ENCODE measurements at places on chromosomes 1 and 21.

- DNase-seq = no peak
Measured at GRCh38 chr1:235004276-235004675, 124.4 kb downstream of the TOMM20 start.

GRCh38 chr1:206583707-206584648, 28.3 kb downstream of the EIF2D start:
- DNase-seq = peak; percentile 65

DNA sequence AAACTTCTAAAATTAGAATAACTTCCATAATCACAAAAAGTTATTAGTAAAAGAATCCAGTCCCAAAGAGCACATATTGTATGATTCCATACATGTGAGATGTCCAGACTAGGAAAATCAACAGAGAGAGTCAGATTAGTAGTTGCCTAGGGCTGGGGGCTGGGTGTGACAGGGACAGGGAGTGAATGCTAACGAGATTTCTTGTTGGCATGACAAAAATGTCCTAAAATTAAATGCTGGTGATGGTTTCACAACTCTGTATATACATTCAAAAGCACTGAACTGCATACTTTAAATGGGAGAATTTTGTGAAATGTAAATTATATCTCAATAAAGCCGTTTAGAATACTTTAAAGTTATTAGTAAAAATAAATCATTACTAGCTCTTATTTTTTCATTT, 92.2 kb downstream of the SLC44A5 start:
- DNase-seq = no peak

DNA sequence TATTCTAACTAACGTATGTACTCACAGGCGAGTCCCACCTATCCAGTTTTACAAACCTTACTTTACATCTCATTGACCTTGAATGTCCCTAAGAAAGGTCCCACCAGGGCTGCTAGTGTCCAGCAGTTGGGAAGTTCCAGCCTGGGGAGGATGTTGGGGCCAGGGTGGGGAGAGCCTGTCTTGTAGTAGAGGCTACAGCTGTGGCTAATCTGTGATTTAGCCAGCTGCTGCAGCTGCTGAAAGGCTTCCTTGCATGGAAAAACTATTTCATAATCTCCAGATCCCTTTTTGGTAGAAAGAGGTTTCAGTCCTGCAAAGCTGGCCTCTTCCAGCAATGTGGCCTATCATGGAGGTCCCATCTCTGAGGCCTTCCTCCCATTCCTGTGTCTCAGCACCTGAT, 23.1 kb downstream of the TNN start:
- DNase-seq = no peak

DNA sequence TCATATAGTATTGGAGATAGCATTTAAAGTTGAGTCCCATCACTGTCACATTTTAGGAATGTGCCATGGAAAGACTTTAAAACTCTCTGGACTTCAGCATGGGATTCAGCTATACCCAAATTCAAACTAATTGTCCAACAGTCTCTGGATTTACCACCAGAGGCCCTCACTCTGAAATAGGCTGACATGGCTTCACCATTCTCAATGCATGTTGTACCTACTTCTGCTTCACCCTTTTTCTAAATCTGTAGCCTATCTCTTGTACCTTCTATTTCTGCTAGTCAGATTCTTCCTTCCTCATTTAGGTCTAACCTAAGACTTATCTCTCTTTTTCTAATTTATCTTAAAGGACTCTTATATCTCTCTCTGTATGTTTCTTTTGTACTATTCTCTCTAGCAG, 512.7 kb upstream of the ZRANB2 start:
- DNase-seq = no peak

- no peak for DNase-seq
Measured at GRCh38 chr1:31580513-31580870, 4.2 kb downstream of the TINAGL1 start.

- DNase-seq = peak; percentile 91
Measured at GRCh38 chr1:27556781-27557595, 47.0 kb downstream of the AHDC1 start.

DNA sequence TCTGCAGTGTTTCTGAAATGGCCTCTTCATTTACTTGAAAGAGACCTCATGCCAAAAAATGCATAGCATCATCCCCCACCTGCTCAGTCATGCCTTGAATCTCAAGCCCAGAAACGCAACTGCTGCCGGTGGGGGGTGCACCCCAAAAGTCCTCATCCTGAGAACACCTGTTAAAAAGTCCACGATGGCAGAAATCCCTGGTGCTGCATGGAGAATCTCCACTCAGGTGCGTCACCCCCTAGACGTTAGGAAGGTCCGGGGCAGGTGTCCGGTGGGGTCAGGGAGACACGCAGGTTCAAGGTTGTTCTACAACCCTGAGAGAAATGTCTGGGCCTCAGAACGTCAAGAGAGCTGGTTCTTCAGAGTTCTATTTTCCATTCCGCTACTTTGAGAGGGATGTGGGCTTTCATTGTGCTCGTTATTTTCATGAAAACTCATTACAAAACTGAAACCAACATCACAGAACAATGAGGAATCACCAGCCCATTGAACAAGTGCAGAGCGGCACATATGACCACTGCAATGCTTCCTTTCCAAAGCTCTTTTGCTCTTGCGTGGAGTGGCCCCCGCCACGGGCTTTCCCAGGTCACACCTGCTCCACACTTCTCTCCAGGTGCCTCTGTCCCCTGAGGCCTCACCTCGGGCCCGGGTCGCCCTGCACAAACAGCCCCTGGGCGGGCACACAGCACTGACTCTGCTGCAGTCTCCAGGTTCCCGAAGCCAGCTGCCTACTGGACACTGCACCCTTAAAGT, 201.9 kb downstream of the TOMM20 start:
- DNase-seq = no peak

GRCh38 chr1:175317309-175317708, 124.7 kb upstream of the KIAA0040 start:
- no peak for DNase-seq

DNA sequence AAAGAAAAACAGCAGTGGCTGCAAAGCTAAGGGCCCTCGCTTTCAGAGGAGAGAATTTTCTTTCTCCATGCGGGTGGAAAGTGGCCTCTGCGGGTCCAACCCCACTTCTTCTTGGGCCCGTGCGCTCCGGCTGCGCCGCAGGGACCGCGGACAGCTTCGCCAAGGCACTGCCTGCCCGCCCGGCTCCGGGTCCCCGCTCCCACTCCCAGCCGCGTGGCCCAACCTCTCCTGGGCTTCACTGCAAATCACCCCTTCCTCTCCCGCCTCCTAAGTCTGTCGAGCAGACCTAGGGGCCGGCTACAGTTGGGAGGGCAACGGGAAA, 1.0 kb upstream of the RUNX3 start:
- DNase-seq = no peak

DNA sequence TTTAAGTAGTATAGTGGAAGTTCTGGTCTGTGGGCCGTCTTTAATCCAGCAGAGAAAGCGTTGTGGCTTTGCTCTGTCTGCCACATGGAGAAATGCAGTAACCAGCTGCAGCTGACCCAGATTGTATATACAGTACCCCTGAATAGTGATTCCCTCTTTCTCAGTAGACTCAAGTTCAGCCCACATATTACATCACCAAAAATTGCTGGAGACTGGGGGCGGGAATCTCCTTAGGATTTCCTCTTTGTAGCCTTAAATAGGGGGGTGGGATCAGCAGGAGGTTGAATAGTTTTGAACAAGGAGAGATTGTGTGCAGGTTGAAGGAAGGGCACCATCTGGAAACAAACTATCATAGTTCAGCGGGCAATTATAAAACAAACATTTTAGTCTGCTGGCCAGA, at the start of gene ANGPTL1:
ANGPTL1 (minus strand) TSS at position 134 of the 400 bp plus-strand sequence. CDS start 5,301 bp downstream, outside the sequence.
- DNase-seq = no peak

- no peak for DNase-seq
Measured at GRCh38 chr21:41671859-41672542, 94.9 kb downstream of the RIPK4 start.

- DNase-seq = no peak
Measured at GRCh38 chr1:244291236-244292201, 160.2 kb downstream of the ADSS2 start.

DNA sequence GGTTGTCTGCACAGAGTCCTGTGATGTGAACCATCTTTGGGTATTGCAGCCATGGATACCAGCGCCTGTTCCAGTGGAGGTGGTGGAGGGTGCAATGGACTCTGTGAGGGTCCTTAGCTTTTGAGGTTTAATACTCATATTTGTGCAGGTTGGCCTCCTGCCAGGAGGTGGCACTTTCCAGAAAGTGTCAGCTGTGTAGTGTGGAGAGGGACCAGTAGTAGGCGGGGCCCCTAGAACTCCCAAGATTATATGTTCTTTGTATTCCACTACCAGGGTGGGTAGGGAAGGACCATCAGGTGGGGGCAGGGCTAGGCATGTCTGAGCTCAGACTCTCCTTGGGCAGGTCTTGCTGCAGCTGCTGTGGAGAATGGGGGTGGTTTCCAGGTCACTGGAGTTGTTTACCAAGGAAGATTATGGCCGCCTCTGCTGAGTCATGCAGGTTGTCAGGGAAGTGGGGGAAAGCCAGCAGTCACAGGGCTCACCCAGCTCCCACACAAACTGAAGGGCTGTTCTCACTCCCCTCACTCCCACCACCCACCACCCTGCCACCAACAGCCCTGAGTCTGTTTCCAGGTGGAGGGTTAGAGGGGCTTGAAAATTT, 31.2 kb upstream of the ZNF678 start:
- no peak for DNase-seq

GRCh38 chr1:61080413-61081143, 1.8 kb upstream of the NFIA start:
- DNase-seq = no peak

GRCh38 chr1:31201931-31202360, 37.7 kb downstream of the NKAIN1 start:
- DNase-seq = no peak

GRCh38 chr1:197356723-197357533, 88.9 kb downstream of the CRB1 start:
- DNase-seq = peak; percentile 53

DNA sequence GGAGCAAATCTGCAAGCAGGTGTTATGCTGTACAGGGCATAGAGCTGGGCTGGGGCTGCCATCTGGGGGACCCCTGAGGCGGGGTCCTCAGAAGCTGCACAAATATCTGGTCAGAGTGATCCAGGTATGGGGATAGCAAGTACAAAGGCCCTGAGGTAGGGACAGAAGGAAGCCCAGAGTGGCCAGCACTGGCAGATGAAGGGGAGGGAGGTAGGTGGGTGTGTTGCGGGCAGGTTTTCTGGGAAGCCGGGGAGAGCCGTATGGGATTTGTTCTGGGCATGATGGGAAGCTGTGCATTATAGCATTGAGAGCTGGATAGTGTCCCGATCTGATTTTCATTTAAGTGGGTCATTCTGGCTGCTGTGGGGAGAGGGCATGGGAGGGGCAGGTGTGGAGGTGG, 102.7 kb downstream of the ARHGEF10L start:
- no peak for DNase-seq

DNA sequence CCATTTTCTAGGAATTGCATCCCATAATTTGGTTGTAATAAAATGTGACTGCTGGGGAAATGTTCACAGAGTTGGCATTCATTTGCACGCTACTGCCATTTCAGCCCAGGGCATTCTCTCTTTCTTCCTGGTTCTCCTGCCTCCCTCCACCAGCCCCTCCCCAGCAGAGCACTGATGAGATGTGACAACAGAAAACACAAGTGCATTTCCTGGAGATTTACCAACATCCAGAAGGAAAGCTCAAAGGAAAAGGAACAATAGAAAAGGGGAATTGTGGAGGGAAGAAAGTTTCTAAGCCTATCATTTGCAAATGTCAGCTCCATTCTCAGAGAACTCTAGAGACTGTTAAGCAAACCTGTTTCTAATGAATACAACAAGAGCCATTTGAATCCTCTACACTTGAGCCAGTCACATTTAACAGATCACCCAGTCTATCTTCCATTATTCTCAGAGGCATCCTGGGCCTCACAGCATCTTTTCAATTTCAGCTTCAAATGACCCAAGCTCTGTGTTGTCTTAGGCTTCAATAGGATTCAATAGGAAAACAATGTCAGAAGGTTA, 395.6 kb upstream of the PBX1 start:
- no peak for DNase-seq

DNA sequence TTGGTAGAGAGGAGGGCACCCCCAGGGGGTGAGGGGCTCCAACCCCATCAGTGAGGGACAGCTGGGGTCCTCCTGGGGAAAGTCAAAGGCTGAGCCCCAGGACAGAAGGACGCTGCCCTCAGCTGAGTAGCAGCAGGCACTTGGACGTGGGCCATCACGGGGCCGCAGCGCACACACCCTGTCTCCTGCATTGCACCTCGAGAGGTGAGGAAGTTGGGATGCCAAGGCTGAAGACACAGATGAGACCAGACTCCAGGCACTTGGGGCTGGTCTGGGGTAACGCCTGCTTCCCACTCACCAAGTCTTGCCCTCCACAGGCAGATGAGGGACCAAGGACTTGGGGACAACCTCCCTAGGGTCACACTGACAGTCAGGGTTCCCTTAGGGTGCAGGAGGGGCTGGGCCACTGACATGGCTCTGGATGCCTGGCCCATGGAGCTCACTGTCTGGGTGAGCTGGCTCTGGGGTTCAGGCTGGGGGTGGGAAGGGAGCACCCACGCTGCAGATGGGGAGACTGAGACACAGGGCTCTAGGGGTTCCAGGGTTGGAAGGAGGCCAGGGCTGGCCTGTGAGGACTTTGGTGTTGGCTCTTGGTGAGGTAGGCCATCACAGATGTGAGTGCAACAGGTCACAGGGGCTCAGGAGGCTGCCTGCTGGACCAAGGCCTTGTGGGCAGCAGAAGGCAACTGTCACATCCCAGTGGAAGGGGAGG, 16.6 kb upstream of the ZNF678 start:
- DNase-seq = no peak

DNA sequence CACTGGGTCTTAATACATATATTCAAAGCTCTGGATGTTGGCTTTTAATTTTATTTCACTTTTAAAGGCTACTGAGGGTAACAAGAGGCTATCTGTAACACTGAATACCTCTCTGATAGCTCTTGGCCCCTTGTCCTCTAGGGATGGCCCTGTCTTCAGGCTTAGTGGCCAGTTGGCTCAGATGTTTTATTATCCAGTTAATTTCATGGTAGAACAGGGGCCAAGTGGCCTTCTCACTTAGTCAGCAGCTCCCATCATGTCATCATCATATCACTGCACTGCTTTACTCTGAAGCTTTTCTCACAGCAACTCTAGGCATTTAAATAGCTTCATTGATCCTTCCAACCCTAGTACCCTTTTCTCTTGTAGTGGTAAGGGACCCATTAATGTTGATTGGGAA, 40.2 kb upstream of the MACF1 start:
- DNase-seq = no peak

DNA sequence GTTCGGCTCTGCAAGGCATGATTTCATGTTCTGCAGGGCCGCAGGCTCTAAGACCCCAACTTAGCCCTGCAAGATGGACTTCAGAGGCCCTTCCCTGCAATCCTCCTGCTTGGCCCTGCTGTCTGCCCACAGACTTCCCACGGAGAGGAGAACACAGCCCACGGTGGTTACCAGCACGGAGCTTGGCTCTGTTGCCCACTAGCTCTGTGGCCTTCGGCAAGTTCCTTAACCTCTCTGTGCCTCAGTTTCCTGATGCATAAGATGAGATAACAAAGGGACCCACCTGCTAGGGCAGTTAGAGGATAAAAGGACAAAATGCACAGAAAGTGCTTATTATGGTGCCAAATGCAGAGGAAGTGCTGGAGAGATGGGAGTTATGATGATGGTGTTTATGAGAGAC, 200.4 kb downstream of the HUNK start:
- no peak for DNase-seq

- no peak for DNase-seq
Measured at GRCh38 chr21:34881421-34881820, 167.7 kb downstream of the RUNX1 start.

- no peak for DNase-seq
Measured at GRCh38 chr1:236058141-236058934, 6.6 kb downstream of the NID1 start.

Measured in Caco-2 (cell line).